ENCODE measurements at places on chromosomes 7 and 10. TPM values are rescaled to one million over a fixed set of nuclear protein-coding genes. Genes with fewer than 3 reads are reported as not detected.

The ANKRD61 gene
- polyA plus RNA-seq: 3.4 TPM

The NAPEPLD gene
- polyA plus RNA-seq: 52.8 TPM

GRCh38 chr10:44779511-44779910 lies 131.6 kb upstream of the TMEM72 start:
- DNase-seq: no peak

DNA sequence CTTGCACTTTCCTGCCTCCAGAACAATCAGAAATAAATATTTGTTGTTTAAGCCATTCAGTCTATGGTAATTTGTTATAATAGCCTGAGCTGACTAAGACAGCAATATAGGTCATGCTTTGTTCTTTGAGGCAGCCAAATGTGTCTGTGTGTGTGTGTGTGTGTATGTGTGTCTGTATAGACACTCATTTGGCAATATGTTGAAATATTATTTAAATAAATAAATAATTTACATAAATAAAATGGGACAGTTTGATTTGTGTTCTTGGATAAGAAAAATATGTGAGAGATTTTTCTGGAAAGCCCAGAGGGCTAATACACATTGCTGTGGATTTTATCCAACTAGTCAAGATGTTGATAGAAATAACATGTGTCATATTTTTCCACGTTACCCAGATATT lies 140.2 kb downstream of the PTN start:
- DNase-seq: no peak

DNA sequence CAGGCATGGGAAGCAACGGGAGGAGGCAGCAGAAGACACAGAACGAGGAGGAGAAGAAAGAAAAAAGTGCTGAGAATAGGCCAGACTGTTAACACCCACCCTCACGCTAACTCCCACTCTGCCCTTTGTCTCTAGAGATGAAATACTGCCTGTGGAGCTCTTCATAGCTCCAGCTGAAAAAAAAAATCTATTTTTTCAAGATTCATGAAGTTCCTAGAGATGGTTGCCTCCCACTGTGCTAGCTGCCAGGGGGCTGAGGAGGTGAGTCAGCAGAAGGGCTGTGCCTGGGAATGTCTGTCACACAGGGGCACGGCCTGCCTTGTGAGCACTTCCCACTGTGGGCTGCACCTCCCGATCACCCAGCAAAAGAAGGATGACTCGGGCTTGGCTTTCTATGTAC lies 144.5 kb downstream of the RNF216 start:
- DNase-seq: no peak

DNA sequence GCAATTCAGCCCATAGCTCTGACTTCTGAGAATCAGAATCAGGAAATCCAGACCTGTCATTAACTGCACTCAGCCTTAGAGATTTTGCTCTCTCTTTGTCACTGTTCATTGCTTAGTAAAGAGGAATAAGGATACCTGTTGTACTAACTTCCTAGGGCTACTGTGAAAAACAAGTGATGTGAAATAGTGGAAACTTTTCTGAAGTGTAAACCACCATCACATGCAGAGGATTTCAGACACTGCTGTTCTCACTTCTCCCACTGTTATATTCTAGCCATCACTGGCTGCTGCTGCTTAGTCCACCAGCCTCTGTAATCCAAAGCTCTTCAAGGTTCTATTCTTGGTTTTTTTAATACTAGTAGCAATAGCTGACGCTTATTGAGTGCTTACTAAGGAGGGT lies 129.6 kb upstream of the CCDC6 start:
- no peak for DNase-seq

Data from left kidney (tissue), 8 donors.